Endothelial cell (in vitro differentiated cells): ENCODE measurements at places on chromosomes 11 and 22. TPM values are rescaled to one million over a fixed set of nuclear protein-coding genes. Genes with fewer than 3 reads are reported as not detected.

- no peak for DNase-seq
Observed at GRCh38 chr11:44773351-44773965, 46.7 kb downstream of the TSPAN18 start.

The OR2AG2 gene
- total RNA-seq: 0.26 TPM

The SH3BP1 gene
- 11.6 TPM for total RNA-seq

The LRP5 gene
- 72.3 TPM for total RNA-seq

DNA sequence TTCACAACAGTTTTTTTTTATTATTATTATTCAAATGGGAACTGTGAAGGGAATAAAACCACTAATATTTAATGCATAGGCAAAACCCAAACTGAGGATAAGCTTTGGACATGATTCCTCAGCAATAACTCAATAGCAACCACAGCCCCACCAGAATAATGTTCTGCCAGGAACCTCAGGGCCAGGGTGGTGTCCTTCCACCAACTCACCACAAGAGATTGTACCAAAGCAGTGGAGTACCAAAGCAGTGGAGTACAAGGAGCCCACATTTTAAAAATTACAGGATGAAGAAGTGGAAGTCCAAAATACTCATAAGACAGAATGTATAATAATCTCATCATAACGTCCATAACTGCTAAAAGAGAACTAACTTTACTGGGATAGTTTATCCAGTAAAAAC, 32.5 kb upstream of the FZD4 start:
- no peak for DNase-seq

- DNase-seq: no peak
Observed at GRCh38 chr11:44627911-44628729, 62.7 kb downstream of the CD82 start.

GRCh38 chr11:42806191-42806590, 505.6 kb upstream of the API5 start:
- no peak for DNase-seq

GRCh38 chr22:35808377-35808776, 90.7 kb downstream of the APOL5 start:
- no peak for DNase-seq

DNA sequence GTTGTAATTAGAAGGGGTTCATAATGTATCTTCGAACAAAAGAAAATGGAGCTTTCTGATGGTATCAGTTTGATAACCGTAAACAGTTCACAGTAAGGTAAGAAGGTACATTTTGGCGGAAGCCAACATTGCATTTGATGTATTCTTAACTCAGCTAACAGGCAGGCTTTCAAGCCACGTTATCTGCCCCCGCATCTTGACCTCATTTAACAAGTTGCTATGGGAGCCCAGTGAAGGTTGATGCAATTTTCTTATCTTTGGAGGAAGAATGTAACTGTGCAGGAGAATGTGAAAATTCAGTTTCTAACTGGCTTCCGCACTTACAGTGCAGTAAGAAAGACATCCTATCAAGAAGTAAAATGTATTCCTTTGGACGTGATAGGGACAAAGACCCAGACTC, 110.6 kb downstream of the ETS1 start:
- no peak for DNase-seq

GRCh38 chr11:119445850-119446249, 22.9 kb upstream of the THY1 start:
- no peak for DNase-seq

The NPAS4 gene
- not detected for total RNA-seq

The SIPA1 gene
- 267 TPM for total RNA-seq

GRCh38 chr22:37267135-37267587, 15.1 kb upstream of the CYTH4 start:
- DNase-seq: peak; percentile 83

- DNase-seq: no peak
Observed at GRCh38 chr22:16387088-16387487, 205.5 kb downstream of the CCT8L2 start.

DNA sequence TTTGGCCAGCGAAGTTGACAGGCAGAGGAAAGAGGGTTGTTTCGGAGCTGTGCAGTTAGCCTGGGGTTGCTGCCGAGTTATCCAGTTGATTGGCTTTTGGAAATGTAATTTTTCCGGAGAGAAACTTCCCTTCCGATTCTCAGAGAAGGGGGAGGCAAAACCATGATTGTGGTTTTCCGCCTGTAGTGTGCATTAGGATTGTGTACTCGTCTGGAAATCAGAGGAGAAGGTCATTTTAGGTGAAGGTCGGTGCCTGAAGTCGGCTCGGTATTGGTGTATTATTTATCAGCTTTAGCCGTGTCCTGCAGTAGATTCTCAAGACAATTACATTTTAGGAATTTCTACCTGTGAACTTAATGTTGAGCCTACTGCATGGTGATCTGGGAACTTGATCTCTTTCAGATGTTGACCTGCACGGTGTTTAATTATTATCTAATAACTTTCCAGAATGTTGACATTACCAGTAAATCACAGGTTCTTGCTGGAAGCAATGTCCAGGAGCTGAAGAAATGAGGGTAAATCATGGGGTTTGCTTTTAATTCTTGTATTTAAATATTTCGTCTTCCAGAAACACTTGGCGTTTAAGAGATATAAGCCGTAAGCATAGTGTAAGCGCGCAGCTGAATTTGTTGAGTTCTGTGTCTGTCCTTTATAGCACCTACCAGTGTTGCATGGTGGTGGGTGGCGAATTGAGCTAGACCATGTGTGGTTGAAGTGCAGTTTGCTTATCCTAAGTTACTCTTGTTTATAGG, 1.3 kb downstream of the ARHGEF12 start:
- no peak for DNase-seq

DNA sequence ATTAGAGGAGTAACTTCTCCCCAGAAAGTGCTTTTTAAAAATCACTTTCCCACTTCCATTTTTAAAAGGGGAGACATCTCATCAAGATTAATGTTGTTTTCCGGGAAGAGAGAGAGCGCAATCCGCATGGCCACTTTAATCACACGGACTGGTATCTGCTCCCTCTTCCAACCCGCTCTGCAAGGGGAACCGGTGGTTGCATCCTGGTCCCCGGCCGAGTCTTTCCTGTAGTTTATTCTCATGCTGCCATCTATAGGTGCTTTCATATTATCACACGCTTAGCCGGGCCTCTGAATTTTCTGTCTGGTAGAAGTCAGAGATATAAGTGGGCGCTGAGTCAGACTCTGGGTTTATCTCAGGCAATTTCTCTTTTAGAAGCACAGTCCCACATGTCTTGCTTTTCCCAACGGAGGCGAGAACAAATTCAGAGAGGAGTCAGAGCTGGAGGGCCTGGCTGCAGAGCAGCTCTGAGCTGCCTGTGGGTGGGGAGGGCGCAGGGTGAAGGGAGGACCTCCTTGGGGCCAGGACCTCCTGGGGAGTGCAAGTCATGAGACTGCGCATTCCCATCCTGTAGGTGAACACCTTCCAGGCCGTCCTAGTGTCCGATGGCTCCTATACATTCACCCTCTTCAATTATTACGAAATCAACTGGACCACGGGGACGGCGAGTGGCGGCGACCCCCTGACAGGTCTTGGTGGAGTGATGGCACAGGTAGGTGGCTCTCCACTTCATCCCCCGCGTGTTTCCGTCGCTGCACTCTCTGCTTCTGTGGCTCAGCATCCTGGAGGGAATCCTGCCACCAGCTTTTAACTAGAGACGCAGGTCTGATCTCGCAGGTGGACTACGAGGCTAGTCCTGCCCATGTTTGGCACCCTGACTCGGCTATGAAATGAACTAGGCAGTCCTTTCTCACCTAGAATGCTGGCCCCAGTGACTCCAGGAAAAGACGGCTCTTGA, 11.7 kb downstream of the TECTA start:
- peak; percentile 60 for DNase-seq

DNA sequence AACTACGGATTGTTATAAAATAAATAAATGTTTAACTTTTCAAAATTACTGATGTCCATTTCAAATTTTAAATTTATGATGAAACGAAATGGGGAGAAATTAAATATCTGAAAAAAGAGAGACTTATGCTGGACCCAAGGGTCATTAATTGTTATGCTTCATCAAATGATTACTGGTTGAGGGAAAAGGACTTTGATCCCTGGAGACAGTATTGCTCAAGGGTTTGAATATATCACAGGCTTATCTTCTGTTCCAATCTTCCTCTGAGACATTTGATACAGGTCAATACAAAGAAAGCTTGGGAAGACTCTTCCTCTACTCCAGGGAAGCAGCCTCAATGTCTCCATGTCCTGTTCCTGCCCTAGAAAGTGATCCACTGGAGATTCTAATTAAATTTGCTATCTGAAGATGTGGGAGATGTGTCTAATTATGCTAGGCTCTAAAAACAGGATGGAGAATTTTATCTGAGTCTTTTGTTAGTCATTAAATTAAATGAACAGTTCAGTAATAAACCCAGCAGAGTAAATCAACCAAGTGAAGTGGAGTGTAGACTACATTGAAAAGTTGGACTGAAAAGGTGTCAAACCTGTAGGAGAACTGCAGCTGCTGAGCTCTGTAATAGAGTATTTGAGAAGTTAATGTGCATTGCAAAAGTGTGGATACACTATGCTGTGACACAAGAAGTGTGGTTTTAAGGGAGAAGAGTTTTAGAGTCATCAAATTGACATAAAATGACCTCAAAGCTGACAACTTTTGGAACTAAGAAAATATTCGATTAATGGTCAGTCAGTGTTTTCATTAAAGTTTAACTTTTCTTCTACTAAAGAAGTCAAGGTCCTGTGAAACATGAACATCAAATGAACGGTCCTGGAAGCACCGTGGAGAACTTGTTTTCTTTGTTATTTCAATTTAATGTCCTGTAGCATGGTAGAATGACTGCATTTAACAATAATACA, 623.7 kb upstream of the CCDC90B start:
- DNase-seq: no peak

The SLC35F2 gene
- total RNA-seq: 9.3 TPM

The SAA2 gene
- total RNA-seq: not detected
